ENCODE measurements at places on chromosomes 5 and 9.

GRCh38 chr9:90946982-90947381 lies 145.4 kb downstream of the SYK start:
- no peak for DNase-seq

- DNase-seq = peak; percentile 45
Observed at GRCh38 chr5:127757576-127757975, 54.4 kb downstream of the CCDC192 start.

DNA sequence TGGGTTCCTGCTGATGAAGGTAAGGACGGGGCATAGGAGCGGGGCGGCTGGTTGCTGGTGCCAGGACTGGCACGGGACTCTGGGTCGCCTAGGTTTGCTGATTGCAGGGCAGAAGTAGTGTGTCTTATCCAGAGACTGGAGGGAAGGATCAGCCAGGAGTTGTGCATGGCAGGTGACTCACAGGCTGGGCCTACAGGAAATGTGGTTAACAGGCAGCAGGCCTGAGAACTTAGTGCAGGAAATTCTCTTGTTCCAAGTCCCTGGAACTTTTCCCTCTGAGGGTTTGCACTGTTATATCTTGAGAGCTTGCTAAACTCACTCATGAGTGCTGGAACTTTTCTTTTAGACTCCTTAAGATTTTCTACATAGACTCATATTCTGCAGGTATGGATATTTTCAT lies 95.1 kb downstream of the ANXA2R start:
- DNase-seq = no peak

DNA sequence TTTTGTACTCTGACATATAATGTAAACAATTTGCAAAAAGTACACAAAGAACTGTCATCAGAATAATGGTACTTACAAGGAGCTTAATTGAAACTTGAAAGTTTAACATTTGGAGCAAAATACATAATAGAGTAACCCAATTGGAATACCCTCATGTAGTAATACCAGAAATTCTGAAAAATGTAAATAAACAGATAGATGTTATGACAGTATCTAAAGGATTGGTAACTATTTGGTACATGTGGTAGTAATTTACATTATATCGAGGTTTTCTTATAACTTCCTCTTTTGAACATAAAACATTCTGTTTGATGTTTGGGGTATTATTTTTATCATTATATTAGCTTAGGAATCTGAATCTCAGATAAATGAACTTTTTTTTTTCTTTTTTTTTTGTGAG lies 211.7 kb upstream of the ELL2 start:
- no peak for DNase-seq

DNA sequence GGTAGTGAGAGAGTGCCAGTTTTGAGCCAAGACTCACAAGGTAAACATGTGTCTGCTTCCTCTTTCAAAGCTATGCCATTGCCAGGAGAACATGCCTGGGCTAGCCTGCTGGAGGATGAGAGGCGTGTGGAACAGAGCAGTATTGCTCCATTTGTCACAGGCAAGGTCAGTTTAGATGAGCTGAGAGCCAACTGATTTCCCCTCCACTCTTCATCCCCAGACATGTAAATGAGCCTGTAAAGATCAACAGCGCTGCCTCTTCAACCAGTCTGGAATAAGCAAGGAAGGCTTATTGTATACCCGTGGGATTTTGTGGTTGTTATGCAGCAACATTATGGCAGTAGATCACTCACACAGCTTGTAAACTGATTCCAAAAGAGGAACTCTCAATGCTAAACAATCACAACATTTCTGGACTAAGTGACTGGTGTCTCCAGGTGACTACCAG lies 8.2 kb upstream of the GDNF start:
- no peak for DNase-seq

- no peak for DNase-seq
Observed at GRCh38 chr5:137833463-137833862, 34.2 kb upstream of the MYOT start.

GRCh38 chr9:18905883-18906629 lies 127.0 kb downstream of the SAXO1 start:
- DNase-seq = no peak

DNA sequence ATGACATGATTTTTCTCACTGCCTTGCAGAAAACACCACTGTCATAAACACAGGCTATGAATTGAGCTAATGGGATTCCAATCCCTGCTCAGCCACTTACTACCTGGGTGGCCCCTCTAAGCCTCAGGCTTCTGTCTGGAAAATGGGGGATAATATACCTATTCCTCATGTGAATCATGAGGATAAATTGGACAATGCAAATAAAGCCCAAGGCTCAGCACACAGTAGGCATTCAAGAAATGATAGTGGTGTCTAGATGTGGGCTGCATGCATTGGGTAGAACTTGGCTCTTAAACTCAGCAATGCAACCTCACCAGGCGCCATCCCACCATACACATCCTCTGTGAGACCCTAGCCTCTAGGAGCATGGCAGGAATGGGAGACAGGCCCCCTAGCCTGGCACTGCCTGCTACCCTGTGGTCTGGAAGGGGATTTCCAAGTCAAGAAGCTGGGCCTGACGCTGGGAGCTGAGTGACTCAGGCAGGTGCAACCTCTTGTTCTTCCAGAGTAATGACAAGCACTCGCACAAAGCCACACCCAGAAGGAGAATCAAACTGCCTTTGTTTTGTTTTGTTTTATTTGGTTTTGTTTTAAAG lies 2.3 kb upstream of the TNIP1 start:
- DNase-seq = peak; percentile 87

- no peak for DNase-seq
Observed at GRCh38 chr9:86632537-86632936, 278.3 kb upstream of the TUT7 start.

GRCh38 chr5:142522983-142523382 lies 162.9 kb downstream of the FGF1 start:
- no peak for DNase-seq

DNA sequence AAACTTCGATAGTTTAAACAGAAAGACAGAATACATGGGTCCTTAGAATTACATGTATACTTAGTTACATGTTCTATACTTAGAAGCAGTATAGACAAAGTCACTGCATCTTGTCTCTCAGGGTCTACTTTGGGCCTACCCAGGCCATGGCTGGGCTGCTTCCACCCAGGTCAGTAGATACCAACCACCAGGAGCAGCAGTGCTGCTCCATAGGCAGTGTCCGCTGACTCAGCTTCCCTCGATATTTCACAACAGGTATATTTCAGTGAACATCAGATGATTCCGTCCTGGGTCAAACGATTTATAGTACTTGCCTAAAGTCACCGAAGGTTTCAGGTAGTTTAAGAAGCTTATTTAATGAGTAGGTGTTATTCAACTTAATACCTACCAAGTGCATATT lies 18.0 kb downstream of the IARS1 start:
- DNase-seq = no peak

DNA sequence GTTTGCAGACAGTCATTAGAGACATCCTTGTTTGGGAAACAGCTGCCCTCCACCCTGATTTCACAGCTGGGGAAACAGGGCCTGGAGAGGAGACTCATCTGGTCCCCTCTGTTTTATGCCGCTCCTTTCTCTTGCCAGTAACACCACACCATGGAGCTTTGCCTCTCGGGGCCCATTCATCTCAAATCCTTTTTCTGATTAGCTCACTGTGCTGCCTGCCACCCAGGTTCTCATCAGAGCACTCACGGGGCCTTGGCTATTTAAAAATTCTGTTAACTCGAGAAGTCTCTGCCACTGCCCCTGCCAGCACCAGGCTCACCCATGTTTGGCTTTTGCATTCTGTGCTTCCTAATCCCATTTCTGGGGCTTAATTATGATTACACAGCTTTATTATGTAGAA lies 36.8 kb upstream of the C5orf58 start:
- no peak for DNase-seq

DNA sequence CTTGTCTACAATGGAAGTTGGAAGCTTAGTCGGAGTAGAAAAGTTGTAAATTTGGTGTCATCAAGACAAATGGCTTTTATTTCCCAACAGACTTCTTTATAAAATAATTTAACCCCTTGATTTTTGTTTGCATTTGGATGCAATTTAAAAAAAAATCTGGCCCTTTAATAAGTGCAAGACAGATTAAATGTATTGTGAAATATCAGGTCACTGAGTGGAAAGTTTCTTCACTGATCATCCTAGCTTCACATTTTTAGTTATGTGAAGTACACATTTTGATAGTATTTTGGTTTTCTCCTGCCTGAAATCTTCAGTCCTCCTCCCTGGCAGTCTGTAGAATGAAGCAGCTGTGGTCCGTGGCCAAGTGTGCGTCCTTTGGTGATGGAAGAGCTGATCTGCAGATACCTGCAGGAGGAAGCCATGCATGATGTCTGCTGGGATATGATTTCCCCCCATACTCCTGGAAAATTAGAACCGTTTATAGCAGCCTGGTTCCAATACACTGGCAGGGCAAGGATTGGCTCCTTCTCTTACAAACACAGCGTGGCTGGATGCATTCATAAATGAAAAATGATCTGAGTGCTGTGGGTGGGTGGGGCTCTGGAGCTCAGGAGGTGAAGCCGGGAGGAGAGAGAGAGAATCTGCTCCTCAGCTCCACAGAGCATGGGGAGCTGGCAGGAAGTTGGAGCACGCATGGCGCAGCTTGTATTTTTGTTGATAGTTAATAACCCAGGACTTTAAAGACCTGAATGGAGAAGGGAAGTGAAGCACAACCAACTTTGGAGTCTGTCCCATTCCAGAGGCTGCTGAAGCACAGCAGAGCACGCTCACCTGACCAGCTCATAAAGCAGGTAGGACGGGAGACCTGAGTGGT lies 238.4 kb downstream of the GOLPH3 start:
- DNase-seq = no peak

DNA sequence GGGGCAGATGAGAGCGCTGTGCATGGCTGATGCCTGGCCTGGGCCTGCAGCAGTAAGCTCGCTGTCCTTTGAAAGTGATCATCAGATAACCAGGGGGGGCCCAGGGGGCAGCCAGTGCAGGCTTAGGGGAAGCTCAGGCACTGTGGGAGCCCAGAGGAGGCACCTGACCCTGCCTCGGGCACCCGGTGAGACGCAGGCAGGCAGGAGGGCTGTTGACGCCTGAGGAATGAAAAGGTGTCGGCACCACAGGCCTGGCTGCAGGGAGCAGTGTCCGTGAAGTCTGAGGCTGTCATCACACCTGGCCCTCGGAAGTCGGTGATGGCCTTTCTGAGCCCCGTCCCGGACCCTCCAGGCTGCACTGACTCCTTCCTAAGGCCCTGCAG lies 84.6 kb downstream of the RXRA start:
- no peak for DNase-seq

DNA sequence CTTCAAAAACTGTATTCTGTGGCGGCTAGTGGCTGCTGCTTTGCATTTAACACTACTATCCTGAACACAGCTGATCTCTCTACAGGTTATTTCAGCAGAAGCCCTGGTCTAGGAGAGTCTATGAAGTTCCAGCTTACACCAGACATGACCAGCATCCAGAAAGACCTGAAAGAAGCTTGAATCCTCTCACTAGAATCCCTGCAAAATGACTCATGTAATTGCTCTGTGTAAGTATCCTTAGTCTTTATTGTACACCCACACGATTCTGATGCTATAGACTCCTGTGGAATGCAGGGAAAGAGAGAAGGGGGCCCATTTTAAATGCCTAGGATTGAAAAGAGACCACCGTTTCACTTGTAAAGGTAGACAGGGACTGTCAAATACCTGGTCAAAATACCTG lies 859 bp upstream of the GRIA1 start:
- no peak for DNase-seq

GRCh38 chr5:96439477-96440184 lies 6.6 kb upstream of the PCSK1 start:
- DNase-seq = no peak

DNA sequence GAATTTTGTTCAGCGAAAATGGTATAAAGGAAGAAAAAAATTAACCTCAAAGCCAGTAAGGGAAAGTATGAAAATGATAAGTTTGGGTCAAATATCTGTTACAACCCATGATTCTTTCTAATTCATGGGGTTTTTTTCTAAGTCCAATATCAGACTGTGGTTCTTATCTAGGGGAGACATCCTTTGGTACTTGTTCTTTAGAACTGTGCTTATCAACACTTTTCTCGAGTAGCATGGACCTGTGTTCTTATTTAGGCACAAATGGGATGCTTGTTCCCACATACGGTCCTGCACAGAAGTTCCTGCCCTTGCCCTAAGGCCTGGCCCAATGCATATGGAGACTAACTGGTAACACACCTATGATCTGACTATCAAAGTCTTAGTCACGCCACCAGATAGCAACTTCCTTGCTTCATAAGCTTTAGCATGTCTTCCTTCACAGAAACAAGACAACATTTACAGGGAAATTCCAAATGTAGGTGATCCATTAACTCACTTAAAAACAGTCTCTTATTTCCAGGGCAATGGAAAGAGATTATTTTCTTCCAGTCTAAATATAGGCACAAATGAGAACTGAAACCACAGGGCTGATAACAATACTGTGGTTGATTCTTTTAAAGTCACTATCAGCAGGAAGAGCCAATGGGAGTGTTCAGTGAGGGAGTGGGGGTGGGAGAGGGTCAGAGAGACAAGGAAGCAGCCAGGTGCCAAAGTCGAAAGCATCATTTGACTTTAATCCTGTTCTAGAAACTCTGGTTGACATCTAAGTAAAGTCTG lies 268.8 kb upstream of the ANKRD55 start:
- DNase-seq = no peak

GRCh38 chr9:95025213-95026147 lies 292.0 kb downstream of the FANCC start:
- DNase-seq = no peak

DNA sequence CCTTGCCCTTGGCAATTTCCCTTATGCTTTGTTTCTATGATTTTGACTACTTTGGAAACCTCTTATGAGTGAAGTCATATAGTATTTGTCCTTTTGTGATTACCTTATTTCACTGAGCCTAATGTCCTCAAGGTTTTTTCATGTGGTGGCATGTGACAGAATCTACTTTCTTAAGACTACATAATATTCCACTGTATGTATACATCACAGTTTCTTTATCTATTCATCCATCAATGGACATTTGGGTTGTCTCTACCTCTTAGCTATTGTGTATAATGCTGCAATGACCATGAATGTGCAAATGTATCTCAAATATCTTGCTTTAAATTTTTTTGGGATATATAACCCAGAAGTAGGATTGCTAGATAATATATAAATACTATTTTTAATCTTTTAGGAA lies 96.4 kb upstream of the ALDH1A1 start:
- no peak for DNase-seq

Data from activated CD4-positive, alpha-beta T cell treated with anti-CD3 and anti-CD28 coated beads for 36 hours (primary cell).